ENCODE measurements at places on chromosomes 3 and 15. TPM values are rescaled to one million over a fixed set of nuclear protein-coding genes. Genes with fewer than 3 reads are reported as not detected.

PLSCR5 gene
- total RNA-seq, result not detected

- no peaks in the 10 kb centered on the region for H3K4me1 ChIP-seq
- H3K4me3 ChIP-seq, result no peak overlapping the region
- no peaks in the 10 kb centered on the region for H3K27me3 ChIP-seq
- H3K36me3 ChIP-seq, result no peaks in the 10 kb centered on the region
- no peak overlapping the region for H3K27ac ChIP-seq
Observed at GRCh38 chr3:68523330-68523729, 409.0 kb downstream of the TAFA4 start.

- H3K4me1 ChIP-seq, result no peaks in the 10 kb centered on the region
- no peaks in the 10 kb centered on the region for H3K36me3 ChIP-seq
- H3K27ac ChIP-seq, result no peak overlapping the region
- H3K4me3 ChIP-seq, result no peak overlapping the region
- H3K27me3 ChIP-seq, result peaks cover 27% of the 10 kb centered on the region
Observed at GRCh38 chr15:101482526-101483371, 6.8 kb downstream of the PCSK6 start.

DNA sequence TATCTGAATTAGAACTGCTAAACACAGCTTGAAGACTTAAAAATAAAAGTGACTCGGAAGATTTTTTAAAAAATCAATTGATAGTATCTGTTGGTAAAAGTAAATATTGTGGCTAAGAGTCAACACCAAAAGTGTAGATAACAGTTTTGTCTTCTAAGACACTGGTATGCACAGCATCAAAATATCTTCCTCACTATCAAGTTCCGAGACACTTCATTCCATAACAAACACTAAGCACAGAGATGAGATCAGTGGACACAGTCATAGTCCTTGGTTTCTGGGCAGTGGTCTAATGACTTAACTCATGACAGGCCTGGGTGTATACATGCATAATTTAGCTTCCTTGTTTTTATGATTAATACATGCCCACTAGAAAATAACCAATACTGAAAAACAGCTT lies 63.2 kb downstream of the PXYLP1 start:
- H3K36me3 ChIP-seq, result peaks cover 61% of the 10 kb centered on the region
- H3K27ac ChIP-seq, result peak overlapping the region; percentile 47
- H3K4me1 ChIP-seq, result peaks cover 19% of the 10 kb centered on the region
- H3K27me3 ChIP-seq, result no peaks in the 10 kb centered on the region
- peak overlapping the region; percentile 66 for H3K4me3 ChIP-seq
- no peak for DNase-seq

GRCh38 chr3:17806201-17806600 lies 63.8 kb upstream of the TBC1D5 start:
- no peak overlapping the region for H3K4me3 ChIP-seq
- no peaks in the 10 kb centered on the region for H3K36me3 ChIP-seq
- H3K27ac ChIP-seq, result no peak overlapping the region
- peaks cover 26% of the 10 kb centered on the region for H3K27me3 ChIP-seq
- H3K4me1 ChIP-seq, result peaks cover 9% of the 10 kb centered on the region

CCDC9B gene
- total RNA-seq, result 0.41 TPM

DNA sequence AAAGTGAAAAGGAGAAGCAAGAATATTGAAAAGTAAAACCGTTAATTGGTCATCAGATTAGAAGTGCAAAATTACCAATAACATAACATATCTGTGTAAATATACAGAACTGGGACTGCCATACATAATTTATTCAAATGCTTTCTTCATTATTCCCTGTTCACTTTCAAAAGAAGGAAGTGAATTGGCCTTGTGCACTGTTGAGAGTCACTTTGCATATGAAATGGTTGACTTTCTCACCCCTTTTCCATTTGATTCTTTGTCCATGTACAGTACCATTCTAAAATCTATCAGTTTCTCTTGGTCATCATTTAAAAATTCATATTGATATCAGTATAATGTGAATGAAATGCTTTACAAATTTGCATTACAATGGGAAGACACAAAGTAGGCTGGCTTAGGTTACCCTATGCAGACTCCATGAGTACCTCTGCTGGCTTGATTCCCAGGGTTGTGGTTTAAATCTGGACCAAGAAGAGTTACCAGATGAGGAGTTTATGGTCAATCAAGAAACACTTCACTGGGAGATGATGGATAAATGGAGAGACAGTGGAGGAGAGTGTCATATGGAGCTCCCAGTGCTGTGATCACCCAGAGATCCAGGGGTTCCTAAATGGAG lies 210.9 kb upstream of the TOPAZ1 start:
- no peak overlapping the region for H3K4me3 ChIP-seq
- H3K36me3 ChIP-seq, result no peaks in the 10 kb centered on the region
- no peak for DNase-seq

DNA sequence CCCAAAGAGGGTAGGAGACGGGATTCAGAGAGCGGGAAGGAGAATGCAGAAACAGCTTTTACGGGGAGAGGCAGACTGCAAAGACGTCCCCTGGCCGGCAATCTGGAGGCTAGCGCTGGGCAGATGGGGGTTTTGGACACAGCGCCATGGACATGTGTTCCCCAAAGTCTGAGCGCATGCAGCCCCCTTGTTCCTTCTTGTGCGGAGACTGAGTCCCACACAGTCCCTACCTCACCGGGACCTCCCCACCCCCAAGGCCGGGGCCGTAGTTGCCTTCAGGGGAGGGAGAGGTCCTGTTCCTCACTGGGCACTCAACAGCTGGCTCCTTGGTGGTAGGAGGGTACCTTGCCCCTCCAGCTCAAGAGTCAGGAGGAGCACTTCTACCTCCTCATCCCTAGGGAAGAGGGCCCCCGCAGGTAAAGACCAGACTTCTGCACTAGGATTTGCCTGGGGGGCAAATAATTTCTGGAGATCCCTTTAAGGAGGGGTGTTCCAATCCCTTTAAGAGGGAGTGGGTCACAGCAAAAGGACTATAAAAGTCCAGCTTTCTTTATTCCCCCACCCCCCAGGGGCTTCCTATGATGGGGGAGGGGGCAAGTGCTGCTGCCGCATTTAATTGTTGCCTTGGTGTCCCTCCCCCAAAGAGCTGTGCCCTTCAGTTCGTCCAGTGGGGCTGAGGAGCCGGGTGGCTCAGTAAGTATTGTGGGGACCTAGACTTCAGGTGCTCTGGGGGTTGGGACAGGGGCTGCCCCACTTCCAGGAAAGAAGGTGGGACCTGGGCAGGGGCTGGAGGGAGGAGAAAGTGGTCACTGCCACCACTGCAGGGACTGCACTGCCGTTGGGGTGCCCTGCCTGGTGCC lies 3.6 kb upstream of the BAHD1 start:
- peak overlapping the region; percentile 26 for H3K4me3 ChIP-seq
- no peak for DNase-seq
- H3K27me3 ChIP-seq, result peaks cover 53% of the 10 kb centered on the region
- H3K4me1 ChIP-seq, result peaks cover 15% of the 10 kb centered on the region

LYZL4 gene
- total RNA-seq, result not detected

GRCh38 chr3:29486096-29486495 lies 205.2 kb downstream of the RBMS3 start:
- DNase-seq, result no peak
- no peaks in the 10 kb centered on the region for H3K4me1 ChIP-seq
- no peak overlapping the region for H3K27ac ChIP-seq

DNA sequence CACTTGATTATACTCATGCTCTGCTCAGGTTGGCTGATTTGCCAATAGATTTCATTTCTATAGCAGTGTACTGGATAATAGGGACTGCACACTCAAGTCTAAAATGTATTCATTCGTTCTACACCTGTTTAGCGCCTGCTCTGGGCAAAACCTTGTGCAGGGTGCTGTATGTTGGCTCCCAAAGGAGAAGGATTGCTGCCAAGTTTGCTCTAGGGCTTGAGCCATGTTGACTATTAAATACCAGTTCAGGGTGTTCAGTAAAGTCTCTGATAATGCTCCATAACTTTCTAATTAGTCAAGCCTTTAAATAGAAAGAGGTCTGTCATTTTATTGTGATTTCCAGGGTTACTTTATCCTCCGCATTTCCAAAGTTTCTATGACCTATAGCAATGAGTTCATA lies 470.2 kb downstream of the MAGI1 start:
- H3K36me3 ChIP-seq, result no peaks in the 10 kb centered on the region
- H3K27me3 ChIP-seq, result no peaks in the 10 kb centered on the region
- H3K4me1 ChIP-seq, result no peaks in the 10 kb centered on the region
- no peak overlapping the region for H3K27ac ChIP-seq

AGTR1 gene
- not detected for total RNA-seq

DNA sequence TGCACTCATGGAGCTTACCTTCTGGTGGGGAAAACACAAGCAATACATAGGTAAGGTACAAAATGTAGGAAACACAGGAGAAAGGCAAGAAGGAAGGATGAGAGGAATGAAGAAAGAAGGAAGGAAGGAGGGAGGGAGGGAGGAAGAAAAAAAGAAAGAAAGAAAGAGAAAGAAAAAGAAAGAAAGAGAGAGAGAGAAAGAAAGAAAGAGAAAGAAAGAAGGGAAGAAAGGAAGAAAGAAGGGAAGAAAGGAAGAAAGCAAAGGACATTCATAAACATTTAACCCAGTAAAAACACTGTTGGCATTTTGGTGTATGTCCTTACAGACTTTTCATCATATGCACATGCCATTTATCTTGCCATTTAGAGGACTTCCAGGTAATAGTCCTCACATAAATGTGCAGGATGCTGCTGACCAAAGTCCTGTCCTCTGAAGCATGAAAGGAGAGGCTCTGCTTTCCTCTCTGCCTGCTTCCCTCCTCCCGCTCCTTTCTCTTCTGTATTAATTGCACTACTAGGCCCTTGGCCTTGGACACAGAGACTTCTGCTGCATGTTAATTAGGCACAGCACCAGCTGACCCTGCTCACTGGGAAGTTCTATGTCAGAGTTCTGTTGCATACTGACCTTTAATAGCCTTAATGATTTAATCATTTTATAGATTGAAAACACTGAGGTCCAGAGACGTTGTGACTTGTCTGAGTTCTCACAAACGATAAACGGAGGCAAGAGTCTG lies 29.7 kb upstream of the NDUFB4 start:
- DNase-seq, result no peak
- H3K27me3 ChIP-seq, result peaks cover 9% of the 10 kb centered on the region
- no peaks in the 10 kb centered on the region for H3K36me3 ChIP-seq

DNA sequence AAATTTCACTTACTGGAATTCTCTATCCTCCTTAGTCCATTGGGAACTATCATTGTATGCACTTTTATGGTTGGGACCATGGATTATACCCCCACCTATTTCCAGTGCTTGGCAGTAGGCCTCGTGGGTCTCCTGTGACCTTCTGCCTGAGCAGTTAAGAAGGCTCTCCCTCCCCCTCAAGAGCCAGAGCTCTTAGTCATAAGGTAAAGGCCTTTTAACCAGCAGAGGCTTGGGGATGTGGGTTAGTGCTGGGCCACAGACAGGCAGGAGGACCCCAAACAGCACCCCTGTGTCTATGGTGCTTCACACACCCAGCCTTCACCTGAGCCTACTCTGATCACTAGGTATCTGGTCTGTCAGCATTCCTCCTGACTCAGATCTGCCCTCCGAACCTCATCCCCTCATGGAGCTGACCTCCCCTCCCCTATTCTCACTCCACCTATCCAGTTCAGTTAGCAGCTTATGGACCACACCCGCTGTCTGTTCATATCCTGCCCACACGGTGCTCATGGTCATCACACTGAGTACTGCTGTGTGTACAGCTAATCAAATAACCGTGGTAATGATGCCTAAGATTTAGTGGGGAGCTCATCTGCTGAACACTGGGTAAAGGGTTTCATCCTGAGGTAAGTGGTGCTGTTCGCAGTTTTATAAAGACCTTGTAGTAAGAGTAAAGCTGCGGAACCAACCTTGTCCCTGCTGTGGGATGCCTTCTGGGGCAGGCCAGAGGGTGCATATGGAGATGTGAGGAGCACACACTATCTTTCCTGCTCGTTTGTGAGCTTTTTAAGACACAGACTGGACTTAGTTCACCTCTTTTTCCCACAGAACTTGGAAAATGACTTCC lies 40.9 kb downstream of the KLHL18 start:
- H3K4me1 ChIP-seq, result peaks cover 3% of the 10 kb centered on the region
- H3K27ac ChIP-seq, result no peak overlapping the region
- H3K27me3 ChIP-seq, result no peaks in the 10 kb centered on the region
- H3K4me3 ChIP-seq, result no peak overlapping the region

DNA sequence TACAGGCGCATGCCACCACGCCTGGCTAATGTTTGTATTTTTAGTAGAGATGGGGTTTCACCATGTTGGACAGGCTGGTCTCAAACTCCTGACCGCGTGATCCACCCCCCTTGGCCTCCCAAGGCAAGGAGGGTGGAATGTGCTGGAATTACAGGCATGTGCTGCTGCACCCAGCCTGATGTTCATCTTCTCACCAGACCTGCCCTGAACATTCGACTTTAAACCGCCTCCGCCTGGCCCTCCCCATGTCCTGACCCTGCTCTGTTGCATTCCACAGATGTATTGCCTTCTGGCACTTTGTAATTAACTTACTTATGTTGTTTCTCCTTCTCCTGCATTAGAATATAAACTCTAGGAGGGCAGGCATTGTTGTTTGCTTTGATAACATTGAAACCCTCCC lies 102.1 kb downstream of the LINGO1 start:
- peaks cover 7% of the 10 kb centered on the region for H3K27me3 ChIP-seq
- H3K27ac ChIP-seq, result no peak overlapping the region
- no peaks in the 10 kb centered on the region for H3K36me3 ChIP-seq
- no peak overlapping the region for H3K4me3 ChIP-seq
- no peaks in the 10 kb centered on the region for H3K4me1 ChIP-seq

CCDC54 gene
- not detected for total RNA-seq

DNA sequence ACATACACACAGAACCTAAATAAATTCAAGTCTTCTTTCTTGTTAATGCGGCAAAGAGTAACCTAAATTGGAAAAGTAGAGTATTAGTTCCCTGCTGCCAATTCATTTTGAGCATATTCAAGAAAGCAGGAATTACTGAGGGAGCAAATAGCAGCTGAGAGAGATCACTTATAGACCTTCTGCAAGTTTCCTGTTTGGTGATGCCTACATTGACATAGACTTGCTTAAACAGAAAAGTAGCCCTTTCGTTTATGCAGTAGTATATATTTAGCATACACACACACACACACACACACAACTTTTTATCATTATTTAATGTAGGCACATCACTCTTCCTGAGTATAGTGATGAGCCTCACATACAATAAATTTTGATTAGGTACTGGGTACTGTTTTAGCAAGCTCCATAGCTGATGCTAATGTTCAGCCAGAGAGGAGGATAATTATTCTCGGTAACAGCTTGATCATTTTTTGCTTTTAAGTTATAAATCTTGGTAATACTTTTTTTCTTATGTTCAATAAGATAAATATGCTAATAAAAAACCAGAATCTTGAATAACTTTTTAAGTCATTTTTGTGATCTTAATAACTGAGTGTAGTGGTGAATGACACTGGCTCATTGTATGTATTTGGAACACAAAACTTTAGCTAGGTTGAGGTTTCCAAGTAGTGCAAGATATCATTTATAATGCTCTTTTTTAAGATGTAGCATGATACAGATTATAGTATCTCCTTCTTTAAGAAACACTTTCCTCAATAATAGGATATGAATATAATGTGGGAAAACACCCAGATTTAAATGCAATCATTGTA lies 174.7 kb downstream of the MBNL1 start:
- H3K4me3 ChIP-seq, result no peak overlapping the region
- H3K27me3 ChIP-seq, result no peaks in the 10 kb centered on the region
- peaks cover 49% of the 10 kb centered on the region for H3K36me3 ChIP-seq
- peak overlapping the region; percentile 77 for H3K27ac ChIP-seq
- no peak for DNase-seq

All from activated T-helper 2 cell treated with anti-CD3 and anti-CD28 coated beads, Interferon-gamma antibody, Interleukin-2, Interleukin-4, amounts not matched to agents 10 μg/mL and 5 μg/mL and 100 μg/mL, durations not matched to agents 14 hours and 24 hours and 36 hours (primary cell).